Activated CD4-positive, alpha-beta T cell treated with anti-CD3 and anti-CD28 coated beads for 48 hours (primary cell): ENCODE measurements at places on chromosomes 1 and 21.

- no peak for DNase-seq
These were observed 18.7 kb downstream of the CEP85 start for GRCh38 chr1:26252718-26253117.

DNA sequence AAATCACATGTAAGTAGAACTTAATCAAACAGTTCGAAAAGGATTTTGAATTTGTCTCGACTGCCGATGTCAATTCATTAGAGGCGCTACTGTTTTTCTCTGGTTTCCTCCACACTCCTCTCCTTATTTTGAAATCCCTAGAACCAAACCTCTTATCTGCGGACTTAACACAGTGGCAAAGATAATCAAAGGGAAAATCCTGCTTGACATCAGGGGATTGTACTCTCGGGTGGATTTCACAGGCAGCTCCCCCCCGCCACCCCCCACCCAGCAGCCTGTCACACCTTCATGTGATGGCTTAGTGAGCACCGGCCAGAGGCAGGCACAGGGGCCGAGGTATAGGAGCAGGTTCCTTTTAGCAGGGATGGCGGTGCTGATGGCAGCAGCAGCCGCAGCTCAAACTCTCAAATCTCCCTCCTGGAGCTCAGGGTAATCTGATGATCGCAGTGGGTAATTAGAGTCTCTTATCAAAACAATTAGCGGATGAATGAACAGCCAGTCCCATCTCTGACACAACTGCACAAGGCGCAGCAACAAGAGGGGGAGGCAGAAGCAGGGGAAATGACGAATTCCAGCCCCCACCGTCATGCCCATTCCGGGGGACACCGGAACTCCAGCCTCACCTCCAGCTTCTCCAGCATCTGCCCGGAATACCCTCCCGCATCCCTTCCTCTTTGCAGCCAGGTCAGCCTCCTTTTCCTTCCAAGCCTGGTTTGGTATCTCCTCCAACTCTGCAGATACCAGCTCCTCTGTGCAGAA, 80.3 kb downstream of the SSBP3 start:
- no peak for DNase-seq

- peak; percentile 17 for DNase-seq
These were observed 197.5 kb upstream of the C8B start for GRCh38 chr1:57163325-57163724.

DNA sequence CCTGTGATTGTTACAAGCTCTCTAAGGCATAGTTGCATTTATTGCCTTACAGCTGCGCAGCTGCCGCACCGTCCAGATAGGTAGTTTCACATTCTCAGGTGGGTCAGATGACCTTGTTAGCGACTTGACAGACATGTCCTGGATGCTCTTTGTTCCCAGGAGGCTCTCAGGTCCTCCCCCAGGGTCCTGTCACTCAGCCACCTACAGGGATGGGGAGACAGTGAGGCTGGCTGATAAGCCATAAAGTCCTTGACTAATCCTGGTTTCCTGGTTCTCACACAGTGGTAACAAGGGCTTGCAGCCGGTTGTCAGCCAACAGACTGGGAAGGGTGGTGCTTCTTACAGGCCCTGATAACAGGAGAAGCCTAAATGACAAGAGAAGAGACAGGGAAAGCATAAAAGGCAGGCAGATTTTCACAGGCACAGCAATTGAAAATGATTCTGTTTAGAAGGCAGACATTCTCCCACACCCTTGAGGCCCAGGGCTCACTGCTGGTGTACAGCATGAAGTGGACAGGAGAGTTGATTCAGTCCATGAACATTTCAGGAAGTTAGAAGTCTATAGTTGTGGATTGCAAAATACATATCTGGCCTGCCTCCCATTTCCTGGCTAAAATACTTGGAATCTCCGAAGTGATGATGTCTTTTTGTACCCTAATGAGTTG, 2.9 kb downstream of the ARF1 start:
- DNase-seq, result no peak

- DNase-seq, result no peak
These were observed 4.4 kb upstream of the SLC27A3 start for GRCh38 chr1:153770797-153771196.
